ENCODE measurements at places on chromosomes 7 and 10.

DNA sequence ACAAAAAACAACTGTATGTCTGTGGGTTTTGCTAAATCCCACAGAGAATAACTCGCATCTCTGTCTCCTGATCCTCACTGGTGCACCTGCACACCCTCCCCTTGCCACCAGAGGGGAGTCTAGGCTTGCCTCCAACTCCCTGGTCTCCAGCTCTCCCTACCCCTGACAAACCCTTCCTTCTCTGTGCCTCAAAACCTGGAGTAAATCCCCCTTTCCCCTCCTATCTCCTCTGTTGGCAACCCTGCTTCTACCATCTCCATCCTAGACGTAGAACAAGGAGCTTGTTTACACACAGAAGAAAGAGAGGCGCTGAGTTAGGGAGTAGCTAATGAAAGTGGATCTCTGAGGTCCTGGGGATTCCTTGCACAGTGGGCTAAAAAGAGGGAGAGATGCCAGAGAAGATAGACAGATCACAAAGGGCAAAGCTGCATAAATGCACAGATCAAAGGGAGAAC is 6.0 kb downstream of the MBLAC1 start:
- peak; percentile 77 for DNase-seq

DNA sequence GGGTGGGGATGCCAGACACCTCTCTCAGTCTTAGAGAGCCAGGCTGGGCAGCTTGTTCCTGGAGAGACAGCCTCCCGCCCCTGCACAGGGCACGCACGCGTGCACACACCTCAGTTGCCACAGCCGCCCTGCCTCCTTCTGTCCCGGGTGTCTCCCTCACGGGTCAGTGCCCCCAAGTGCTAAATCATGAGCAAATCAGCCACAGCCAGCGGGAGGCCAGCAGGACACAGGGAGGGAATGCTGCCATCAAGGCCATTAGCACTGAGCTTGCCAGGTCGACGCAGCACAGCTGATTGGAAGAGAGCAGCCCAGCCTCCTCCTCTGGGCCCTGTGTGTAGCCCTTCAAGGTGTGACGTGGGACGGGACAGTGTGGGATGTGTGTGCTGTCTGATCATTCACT is 130.4 kb downstream of the CDH23 start:
- no peak for DNase-seq

- DNase-seq: no peak
Observed at GRCh38 chr10:79263939-79264338, 83.3 kb upstream of the PPIF start.

DNA sequence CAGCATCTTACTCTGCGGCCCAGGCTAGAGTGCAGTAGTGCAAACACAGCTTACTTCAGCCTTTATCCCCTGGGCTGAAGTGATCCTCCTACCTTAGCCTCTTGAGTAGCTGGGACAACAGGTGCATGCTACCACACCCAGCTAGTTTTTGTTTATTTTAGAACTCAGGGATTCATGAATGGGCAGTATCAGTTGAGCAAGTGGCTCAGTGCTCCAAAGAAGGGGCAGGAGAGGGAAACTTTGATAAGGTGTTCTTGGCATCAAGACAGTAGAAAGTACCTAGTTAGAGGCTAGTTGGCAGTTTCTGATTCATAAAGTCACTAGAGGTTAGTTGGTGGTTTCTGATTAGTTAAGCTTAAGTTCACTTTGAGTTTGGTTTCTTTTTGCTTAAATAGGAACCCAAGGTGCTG is 18.4 kb downstream of the TRIM24 start:
- no peak for DNase-seq

- no peak for DNase-seq
Observed at GRCh38 chr7:22697876-22698606, 29.0 kb upstream of the IL6 start.

DNA sequence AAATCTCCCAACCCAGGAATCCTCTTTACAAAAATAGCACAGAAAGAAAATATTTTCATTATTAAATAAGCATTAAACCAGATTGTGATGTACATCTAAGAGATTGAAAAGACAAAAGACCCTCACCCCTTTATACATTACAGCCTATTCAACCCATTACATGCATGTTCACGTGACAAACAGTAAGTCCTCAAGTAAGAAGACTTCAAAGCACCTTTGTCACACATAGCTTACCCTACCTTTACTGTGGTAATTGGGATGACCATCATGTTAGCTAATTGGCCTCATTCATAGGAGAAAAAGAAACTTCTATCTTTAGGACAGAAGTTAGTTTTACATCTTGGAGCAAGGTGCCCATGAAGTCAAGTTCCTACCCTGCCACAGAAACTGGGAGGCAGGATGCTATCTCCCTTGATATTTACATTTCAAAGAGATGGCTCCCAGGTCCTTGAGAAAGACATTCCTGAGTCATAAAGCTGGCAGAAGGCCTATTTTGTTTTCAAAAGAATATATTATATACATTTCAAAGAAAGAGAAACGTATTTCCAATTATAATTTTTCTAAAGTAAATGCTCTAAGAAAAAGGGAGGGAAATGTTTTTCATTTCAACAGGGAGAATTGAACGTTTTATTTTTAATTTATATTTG is 48.1 kb downstream of the GNAI1 start:
- no peak for DNase-seq

- DNase-seq: no peak
Observed at GRCh38 chr7:25897261-25897782, 254.7 kb upstream of the NFE2L3 start.

DNA sequence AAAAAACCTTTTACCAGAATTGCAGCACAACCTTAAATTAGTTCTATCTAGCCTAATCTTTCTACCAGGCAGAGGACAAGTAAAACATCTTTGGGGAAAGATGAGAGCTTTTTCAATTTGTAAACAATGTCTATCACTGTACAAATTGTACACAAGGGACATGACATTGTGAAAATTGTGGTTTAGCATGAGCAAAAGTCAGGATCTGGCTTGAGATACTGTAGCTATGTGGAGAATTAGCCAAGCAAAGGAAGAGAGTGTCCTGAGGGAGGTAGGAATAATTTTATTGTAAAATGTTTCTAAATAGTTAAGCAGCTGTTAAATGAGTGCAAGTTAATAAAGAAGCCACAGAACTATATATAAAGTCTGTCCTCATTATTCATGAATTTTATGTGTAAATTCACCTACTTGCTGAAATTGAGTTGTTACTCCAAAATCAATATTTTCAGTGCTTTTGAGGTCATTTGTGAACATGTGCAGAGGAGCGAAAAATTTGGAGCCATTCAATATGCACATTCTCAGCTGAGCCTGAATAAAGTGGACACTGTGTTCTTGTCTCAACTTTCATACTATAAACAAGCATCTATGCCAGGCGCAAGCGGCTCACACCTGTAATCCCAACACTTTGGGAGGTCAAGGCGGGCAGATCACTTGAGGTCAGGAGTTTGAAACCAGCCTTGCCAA is 42.8 kb upstream of the POM121L12 start:
- no peak for DNase-seq

GRCh38 chr10:6958711-6959110 is 378.6 kb upstream of the PRKCQ start:
- DNase-seq: no peak

DNA sequence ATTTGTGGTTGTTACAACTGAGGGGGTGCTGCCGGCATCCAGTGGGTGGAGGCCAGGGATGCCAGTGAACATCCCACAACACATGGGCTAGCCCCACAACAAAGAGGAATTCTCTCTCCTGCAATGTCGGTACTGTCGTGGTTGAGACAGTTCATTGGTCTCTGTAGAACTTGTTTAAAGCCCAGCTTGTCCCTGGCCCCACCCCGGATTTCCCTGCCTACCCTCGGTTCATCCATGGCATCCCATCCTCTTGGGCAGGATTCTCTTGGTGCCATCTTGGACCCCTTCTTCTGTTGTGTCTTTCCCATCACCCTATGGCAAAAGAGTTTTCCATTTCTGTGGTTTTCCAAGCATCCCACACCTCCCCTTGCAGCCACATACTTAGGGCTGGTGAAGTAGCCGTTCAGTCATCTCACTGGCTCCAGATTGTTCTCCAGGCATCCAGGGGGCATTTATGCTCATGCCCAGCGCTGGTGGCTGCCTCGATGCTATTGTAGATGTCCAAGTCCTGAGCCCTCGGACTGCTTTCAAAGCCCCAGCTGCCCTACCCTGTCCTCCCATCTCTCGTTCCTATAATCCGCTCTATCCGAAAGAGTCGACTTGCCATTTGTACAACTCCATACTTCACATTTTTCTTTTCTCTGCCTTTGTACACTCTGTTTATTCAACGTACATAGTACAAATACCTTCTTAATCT is 39.2 kb downstream of the MGMT start:
- no peak for DNase-seq

- no peak for DNase-seq
Observed at GRCh38 chr10:23081891-23082290, 13.5 kb upstream of the MSRB2 start.

DNA sequence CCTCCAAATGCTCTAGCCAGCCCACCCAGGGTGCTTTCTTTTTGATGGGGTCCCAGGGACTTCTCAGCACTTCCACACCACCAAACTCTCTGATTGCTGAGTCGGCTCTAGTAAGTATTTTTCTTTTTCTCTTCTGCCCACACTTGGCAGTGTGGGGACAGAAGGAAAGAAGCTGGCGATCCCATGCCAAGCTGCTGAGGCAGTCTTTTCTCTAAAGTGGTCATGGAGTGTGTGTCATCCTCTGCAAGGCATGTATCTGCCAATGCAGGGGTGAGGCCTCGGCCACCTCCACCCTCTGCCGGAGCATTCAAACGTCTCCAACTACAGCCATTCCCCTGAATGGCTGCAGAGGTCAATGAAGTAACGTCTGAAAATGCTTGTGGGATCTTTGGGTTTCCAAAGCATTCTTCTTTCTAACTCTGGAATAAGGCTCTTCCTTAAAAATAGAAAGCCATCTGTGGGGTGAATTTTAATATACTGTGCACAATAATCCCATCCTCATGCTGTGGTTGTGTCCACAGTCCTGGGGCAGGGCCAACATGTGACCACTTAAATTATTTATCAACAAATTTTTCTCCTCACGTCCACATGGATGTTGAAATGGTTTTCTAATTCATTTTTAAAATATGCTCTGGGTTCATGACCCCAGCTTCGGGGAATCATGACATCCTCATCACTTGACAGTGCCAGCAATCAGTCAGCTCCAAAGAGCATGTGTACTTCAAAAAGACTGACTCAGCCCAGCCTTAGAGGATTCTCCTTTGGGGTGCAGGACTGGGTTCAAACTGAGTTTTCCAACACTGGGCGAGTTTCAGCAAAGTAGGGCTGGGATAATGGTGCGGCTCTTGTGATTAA is 171.3 kb upstream of the ITGB1 start:
- no peak for DNase-seq

DNA sequence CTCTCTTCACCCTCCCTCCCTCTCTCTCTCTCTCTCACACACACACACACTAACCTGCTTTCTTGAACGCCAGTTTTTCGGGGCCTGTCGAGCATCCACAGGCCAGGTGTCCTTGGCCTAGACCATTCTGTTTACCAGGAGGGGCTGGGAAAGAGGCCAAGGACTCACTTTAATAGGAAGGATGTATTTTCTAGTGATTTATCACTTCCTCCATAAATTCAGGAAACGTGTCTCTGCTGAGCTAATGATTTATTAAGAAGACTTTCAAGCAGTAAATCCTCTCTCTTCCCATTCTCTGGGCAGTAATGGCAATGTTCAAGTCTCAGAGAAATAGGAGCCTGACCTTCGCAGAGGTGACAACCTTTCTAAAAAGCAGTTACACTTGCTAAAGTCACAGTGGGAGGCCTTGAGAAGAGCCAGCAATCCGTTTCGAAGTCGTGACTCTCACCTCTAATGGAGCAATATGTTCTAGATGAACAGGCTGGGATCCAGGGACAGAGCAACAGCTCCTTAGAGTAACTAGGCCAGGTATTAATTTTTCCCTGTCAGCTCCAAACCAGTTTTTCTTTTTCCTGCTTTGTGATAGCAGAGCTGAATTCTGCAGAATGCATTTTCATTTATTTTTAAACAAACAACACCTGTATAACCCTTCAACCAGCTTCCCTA is 1357.5 kb upstream of the SORCS1 start:
- DNase-seq: no peak

Measured in CD8-positive, alpha-beta T cell (primary cell).